ENCODE measurements at places on chromosomes 6 and 20. TPM values are rescaled to one million over a fixed set of nuclear protein-coding genes. Genes with fewer than 3 reads are reported as not detected.
A peak's percentile ranks its signal among the peaks of the same experiment; 100 is the strongest.

GRCh38 chr20:34185766-34186620 lies 55.2 kb upstream of the ASIP start:
- no peak for DNase-seq

GRCh38 chr6:146361128-146361924 lies 182.3 kb upstream of the RAB32 start:
- DNase-seq = no peak

DNA sequence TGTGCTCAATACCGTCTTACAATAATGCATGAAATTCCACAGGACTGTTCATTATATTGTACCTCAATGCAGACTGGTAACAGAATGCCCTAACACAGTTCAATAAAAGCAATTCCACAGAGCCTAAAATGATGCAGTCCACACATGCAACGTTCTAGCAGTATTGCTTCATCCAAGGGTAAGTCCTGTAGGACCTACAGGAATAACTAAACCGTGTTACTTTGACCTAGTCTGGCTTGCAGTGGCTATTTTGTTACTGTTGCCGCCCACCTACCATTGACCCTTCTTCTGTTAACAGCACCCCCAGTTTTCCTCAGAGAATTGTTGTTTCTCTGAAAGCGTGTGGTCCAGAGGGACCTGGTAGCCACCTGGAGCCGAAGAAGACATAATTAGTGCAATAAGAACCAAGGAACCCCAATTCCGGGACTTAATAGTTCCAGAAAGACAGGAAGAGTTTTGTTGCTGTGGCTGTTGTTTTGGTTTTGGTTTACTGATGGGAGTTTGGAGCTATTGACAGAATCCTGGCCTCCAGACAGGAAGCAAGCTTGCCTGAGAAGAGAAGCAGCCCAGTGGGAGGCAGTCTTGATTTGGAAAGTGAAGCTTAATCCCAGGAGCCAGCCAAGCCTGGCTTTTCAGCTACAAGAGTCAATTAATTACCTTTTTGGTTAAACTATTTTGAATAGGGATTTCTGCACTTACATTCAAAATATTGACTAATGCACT lies 91.3 kb downstream of the FRK start:
- DNase-seq = peak; percentile 77

DNA sequence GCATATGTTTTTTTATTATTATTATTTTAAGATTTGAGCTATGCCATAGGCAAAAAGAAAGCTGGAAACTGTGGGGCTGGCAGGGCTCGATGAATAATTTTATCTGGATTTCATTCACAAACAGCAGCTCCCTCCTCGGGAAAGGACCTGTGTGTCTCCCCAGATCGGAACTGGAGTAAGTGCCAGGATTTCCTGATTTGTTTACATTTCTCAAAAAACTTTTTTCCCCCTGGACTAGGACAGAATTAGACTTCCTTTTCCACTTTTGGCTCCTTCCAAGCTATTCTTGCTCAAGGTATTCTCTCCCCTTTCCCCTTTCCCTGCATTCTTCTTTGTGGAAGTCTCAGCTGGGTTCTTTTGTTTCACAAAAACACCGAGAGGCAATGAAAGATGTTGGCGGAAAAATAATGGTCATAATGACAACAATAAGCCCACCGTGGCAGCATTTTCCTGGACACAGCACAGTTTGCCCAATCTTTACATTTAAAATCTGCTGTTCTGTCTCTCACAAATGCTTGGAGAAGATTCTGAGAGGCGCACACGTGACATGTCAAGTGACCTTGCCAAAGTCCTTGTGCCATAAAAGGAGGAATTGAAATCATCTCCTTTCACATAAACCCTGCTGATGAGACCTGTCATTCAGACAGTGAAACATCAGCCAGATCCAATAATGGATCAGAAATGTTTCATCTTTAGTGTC lies 85.8 kb upstream of the PREP start:
- DNase-seq = peak; percentile 23

GRCh38 chr6:144653885-144654505 lies 368.9 kb downstream of the UTRN start:
- no peak for DNase-seq

The OR12D2 gene
- total RNA-seq = not detected

DNA sequence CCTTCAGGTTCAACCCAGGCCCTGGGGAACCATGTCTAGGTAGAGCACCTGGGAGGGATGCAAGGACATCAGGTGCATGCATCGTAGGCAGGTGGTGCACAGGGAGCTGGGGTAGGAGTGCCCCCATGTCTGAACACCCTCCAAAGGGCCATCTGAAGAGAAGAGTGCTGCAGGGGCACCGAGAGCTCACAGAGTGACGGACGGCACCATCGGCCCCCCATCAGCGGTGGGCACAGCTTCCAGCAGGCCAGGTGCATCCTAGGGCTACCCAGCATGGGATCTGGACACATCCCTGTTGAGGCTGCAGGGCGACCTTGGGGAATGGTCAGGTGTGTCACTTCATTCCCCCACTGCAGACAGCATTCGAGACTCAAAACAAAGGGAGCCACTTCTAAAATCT lies 138.3 kb upstream of the CDH4 start:
- DNase-seq = no peak

The DEFB132 gene
- not detected for total RNA-seq

DNA sequence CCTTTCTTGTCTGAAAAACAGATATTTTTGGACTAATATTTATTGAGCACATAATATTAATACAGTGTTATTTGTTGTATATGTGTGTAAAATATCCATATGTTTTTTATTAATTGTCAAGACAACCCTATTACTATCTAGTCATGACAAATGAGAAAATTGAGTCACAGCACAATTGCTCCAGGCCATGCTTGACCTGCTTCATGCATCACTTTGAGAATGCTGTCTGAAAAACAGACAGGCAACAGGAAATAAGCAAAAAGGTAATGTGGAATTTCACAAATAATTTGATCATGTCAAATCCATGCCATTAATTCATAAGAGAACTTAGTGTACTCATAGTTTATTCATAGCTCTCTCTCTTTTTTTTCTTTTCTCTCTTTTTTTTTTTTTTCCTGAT lies 246.5 kb downstream of the RIMS1 start:
- DNase-seq = no peak

- no peak for DNase-seq
These were observed 11.8 kb downstream of the ENTPD6 start for GRCh38 chr20:25207149-25207959.

DNA sequence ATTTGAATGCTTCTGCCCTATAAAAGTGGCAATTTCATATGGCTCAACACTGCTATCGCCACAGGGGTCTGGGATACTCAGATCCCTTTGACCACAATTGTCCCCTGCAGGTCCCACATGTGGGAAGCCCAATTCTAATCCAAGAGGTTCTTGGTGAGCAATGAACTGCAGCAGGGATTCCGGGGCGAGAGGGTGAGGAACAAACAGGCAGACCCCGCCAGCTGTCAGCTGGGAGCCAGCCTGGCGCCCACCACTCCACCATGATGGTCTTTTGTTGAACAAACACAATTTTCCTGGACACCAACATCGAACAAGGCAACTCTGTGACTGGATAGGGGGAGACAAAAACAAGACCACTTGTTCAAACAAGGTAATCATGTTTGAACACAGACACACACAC lies 80.5 kb downstream of the TMEM242 start:
- no peak for DNase-seq

The AIF1 gene
- not detected for total RNA-seq

The CFAP206 gene
- 0.53 TPM for total RNA-seq

DNA sequence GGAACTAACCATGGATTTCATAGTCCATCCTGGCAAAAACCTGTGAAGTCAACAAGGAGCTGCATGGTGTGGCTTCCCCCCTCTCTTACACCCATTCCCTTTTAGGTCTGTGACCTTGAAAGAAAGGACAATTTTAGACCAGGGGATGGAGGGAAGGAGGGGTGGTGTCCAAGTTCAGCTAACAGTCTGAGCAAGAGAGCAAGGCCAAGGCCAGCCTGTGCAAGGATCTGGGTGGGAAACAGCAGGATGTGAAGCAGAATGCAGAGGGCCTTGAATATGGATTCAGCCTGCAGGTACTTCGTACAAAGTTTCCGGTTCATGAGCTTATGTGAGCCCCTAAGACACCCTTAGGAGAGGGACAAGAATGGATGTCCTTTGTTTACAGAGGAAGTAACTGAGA lies 293.0 kb downstream of the KIF16B start:
- no peak for DNase-seq

DNA sequence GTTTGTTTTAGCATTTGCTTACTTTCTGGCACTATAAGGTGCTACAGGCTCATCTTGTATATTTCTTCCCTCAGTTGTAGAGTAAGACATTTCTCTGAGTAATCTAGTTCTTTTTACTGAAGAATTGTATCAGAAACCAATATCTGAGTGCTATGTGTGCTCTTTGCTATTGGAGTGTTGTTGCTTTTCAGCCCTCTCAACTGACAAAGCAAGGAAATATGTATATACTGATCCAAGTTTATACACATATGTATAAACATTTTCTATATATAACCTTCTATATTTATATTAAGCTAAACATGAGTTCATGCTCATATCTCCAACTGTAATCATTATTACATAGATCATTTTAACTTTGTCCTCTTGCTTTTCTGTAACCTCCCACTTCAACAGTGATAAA lies 405.7 kb downstream of the RFPL4B start:
- no peak for DNase-seq

The SPTLC3 gene
- 4.2 TPM for total RNA-seq

DNA sequence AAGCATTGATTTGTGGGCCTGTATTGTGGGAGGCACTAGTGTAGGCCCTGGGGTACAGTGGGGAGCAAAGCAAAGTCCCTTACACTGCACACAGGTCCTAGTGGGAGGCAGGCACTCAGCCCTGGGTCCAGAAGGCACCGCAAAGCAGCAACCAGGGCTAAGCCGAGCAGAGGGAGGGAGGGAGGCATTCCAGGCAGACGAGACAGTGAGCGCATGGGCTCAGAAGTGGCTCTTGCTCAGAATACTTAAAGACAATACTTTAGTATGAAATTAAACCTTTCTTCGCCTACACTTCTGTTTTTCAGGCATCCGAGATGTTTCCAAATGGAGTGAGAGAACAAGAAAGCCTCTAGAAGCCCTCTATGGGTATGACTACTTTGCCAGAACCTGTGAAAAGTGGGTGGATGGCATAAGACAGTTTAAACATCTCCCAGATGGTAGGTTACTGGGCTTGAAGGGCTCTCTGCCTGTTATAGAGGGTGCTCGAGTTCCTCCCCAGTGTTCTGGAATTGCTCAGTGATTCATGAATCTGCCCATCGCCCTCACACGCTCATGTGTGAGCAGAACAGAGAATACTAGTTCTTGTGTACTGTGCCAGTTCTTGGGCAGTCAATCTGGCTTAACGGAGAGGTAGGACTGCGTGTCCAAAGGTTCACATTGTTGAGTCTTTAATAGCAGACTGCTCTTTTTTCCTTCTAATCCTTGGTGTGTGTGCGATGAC lies 18.7 kb downstream of the BPHL start:
- DNase-seq = no peak

DNA sequence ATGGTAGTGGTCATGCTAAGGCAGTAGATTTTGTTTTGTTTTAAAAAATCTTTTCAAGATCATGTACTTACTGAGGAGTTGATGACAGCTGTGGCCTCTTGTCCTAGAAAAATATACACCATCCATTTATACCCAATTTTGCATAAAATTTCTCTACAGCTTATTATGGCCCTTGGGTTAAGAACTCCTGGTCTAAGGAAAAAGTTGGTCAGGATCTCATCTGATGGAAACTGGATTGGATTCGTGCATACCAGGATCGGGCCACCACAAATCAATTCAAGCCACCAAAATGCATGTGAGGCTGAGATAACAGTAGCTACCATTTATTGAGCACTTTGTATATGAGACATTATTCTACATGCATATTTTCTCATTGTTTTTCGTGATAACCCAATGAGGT lies 244.4 kb downstream of the ZFAND3 start:
- no peak for DNase-seq

DNA sequence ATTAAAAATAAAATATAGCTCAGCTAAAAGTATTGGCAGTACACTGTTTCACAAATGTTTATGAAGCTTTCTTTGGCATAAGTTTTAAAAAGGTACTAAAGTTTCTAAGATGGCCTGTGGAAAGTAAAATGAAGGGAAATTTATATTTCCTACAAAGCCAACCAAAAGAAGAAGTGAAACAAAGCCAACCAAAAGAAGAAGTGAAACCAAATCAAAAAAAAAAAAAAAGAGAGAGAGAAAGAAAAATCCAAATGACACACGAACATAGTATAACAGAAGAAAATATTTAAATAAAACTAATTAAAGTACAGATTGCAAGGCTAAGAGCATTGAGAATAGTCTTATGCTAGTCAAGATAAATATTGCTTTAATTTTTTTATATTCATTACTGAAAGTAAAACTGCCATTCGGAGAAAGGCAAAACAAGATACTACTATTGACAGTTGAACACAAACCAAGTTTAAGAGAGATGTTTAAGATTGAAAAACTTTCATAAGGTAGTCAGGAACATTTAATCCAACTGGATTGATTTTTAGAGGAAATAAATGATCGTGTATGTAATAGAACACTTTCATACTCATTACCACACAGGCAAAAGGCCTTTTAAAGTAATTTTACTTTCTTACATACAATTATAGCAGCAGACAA lies 12.8 kb upstream of the KHDRBS2 start:
- DNase-seq = no peak

DNA sequence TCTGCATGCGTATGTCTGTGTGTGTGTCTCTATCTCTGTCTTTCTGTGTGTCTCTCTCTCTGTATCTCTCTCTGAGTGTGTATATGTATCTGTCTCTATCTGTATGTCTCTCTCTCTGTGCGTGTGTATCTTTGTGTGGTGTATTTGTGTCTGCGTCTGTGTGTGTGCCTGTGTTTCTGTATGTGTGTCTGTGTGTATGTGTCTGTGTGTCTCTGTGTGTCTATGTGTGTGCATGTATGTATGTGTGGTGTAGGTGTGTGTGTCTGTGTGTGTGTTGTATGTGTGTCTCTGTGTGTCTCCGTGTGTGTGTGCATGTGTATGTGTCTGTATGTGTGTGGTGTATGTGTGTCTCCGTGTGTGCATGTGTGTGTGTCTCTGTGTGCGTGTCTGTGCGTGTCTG lies 243.0 kb upstream of the FOXQ1 start:
- no peak for DNase-seq

- DNase-seq = no peak
These were observed 1059.6 kb downstream of the HACE1 start for GRCh38 chr6:103799971-103800670.

- peak; percentile 47 for DNase-seq
These were observed 108.4 kb downstream of the FOXF2 start for GRCh38 chr6:1497761-1498105.

DNA sequence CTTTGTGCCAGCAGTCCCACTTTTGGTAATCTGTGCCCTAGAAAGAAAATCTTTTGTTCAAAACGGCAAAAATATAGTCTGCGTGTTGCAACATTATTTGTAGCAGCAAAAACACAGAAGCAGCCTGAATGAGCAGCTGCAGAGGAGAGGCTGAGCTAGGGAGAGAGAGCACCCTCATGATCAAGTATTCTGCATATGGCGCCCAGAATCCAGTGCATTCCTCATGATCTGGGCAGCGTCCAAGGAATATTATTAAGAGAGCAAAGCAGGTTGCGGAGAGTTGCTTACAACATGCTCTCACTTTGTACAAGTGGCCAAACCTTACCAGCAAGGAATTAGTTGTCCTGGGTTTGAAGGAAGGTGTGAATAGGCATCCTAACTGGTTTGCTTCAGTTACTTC lies 25.9 kb downstream of the KIZ start:
- no peak for DNase-seq

The TFEB gene
- 0.13 TPM for total RNA-seq

Data from neural progenitor cell (in vitro differentiated cells).